Airway epithelial cell (primary cell): ENCODE measurements at places on chromosomes 1 and 21. TPM values are rescaled to one million over a fixed set of nuclear protein-coding genes. Genes with fewer than 3 reads are reported as not detected.

Gene FAM72A
- 5.1 and 7.1 TPM in 2 replicates for total RNA-seq

Gene GJA5
- 0.07 and 3.0 TPM in 2 replicates for total RNA-seq

Gene KRTAP13-1
- not detected in 2 replicates for total RNA-seq

Gene PPM1J
- 4.9 and 6.4 TPM in 2 replicates for total RNA-seq

Gene CFHR4
- not detected in 2 replicates for total RNA-seq

Gene RGS5
- 0.19 and 1.1 TPM in 2 replicates for total RNA-seq

Gene GBP1
- 5.1 and 9.0 TPM in 2 replicates for total RNA-seq

Gene CSTB
- 84.7 and 165 TPM in 2 replicates for total RNA-seq

Gene AIDA
- 22.7 and 29.6 TPM in 2 replicates for total RNA-seq

Gene OR10J1
- total RNA-seq, result not detected in 2 replicates

Gene GSTM5
- total RNA-seq, result not detected in 2 replicates

Gene IQCC
- total RNA-seq, result 1.9 and 3.5 TPM in 2 replicates

Gene ZNF695
- 2.6 and 5.9 TPM in 2 replicates for total RNA-seq

Gene TSPAN1
- total RNA-seq, result 37.5 and 39.6 TPM in 2 replicates

Gene ATP5PF
- total RNA-seq, result 80.8 and 98.7 TPM in 2 replicates

Gene PBX1
- 4.6 and 6.7 TPM in 2 replicates for total RNA-seq

Gene NBPF10
- total RNA-seq, result 0.09 and 0.28 TPM in 2 replicates
